ENCODE measurements at places on chromosomes 2 and 18. TPM values are rescaled to one million over a fixed set of nuclear protein-coding genes. Genes with fewer than 3 reads are reported as not detected.
A peak's percentile ranks its signal among the peaks of the same experiment; 100 is the strongest.

DNA sequence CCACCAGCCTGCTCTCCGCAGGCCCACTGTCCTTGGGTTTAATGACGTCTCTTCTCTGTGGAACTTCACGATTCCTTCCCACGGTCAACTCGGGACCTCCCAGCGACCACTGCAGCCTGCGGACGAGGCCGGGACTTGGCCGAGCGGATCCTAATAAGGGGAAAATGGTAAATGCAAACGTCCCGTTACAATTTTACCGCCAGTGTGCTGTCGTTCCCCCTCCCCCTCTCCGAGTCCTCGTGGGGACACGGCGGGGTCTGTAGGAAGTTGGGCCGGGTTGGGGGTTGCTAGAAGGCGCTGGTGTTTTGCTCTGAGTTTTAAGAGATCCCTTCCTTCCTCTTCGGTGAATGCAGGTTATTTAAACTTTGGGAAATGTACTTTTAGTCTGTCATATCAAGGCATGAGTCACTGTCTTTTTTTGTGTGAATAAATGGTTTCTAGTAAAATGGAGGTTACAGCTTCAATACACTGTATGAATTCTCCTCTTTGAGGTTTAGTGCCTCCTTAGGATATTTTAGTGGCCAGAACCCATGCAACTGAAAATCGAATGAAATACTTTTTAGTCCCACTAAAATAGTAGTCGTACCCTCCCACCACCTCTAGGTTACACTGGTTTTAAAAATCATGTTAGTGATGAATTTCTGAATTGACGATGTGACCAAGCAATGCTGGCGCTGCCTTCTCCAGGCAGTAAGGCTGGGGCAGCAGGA, 2.3 kb downstream of the HOXD11 start:
- peaks cover 34% of the 10 kb centered on the region for H3K27me3 ChIP-seq
- peaks cover 8% of the 10 kb centered on the region for H3K4me1 ChIP-seq
- no peak overlapping the region for H3K27ac ChIP-seq
- no peak for DNase-seq
- no peaks in the 10 kb centered on the region for H3K36me3 ChIP-seq
- H3K4me3 ChIP-seq, result no peak overlapping the region

DNA sequence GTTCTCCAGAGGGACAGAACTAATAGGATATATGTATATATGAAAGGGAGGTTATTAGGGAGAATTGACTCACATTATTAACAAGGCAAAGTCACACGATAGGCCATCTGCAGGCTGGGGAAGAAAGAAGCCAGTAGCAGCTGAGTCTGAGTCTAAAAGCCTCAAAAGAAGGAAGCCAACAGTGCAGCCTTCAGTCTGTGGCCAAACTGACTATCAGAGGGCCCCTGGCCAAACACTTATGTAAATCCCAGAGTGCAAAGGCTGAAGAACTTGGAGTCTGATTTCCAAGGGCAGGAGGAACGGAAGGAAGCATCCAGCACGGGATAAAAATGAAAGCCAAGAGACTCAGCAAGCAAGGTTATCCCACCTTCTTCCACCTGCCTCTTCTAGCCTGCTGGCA, 108.0 kb upstream of the LDLRAD4 start:
- DNase-seq, result no peak
- H3K4me3 ChIP-seq, result no peak overlapping the region
- no peaks in the 10 kb centered on the region for H3K4me1 ChIP-seq
- H3K27me3 ChIP-seq, result no peaks in the 10 kb centered on the region
- H3K27ac ChIP-seq, result no peak overlapping the region

DNA sequence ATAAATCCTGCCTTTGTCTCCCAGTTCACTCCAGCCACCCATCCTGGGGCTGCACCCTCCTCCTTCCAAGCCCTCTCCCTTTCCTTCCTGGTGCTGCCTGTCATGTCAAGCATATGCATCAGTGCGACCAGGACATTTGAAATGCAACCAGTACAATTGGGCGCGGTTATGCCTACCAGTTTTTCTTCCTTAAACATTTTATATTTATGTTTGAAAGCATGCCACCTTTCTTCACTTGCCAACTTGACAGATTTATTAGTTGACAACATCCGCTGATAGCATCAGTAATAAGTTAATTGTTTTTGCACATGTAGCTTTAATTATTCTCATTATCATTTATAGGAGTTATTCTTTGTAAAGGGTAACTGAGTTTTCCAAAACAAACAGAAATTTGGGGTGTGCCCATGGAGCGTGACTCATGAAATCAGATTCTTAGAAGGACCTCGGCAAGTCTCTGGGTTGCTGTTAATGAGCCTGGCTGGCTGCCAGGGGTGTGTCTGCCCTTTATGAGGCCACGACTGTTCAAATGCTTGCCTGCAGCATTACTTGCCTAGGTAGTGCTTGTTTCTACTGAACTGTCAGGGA, 32.8 kb upstream of the IL1B start:
- H3K4me1 ChIP-seq, result peaks cover 24% of the 10 kb centered on the region
- H3K4me3 ChIP-seq, result peak overlapping the region; percentile 13
- H3K27ac ChIP-seq, result peak overlapping the region; percentile 86
- no peaks in the 10 kb centered on the region for H3K27me3 ChIP-seq
- peak; percentile 98 for DNase-seq
- 0 out of 2 replicates have a peak, but pooled peaks cover 4% of the 10 kb centered on the region for H3K36me3 ChIP-seq

The UGT1A6 gene
- 2.0 TPM for total RNA-seq

GRCh38 chr2:165562233-165562632, 92.7 kb downstream of the CSRNP3 start:
- H3K27ac ChIP-seq, result no peak overlapping the region
- no peaks in the 10 kb centered on the region for H3K4me1 ChIP-seq
- H3K27me3 ChIP-seq, result no peaks in the 10 kb centered on the region
- no peak overlapping the region for H3K4me3 ChIP-seq
- H3K36me3 ChIP-seq, result no peaks in the 10 kb centered on the region
- no peak for DNase-seq

DNA sequence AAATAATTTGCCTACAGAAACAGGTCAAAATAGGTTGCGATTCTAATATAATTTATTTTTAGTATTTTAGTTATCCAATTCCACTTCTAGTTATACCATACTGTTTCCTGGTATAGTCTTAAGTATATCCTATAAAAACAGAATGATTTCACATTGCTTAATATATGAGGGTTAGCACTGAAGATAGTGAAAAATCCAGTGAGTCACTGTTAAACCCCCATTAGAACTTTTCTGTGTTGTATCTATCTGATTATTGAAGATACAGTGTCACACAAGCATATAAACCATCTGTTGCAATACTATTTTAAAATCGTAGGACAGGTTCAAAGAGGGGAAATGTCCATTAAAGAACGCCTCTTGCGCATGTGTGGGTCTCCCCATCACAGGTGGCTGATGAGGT, 110.0 kb downstream of the FEZ2 start:
- no peak overlapping the region for H3K4me3 ChIP-seq
- no peak for DNase-seq

GRCh38 chr2:219615894-219616293, 11.5 kb upstream of the SLC4A3 start:
- H3K4me3 ChIP-seq, result no peak overlapping the region
- H3K27me3 ChIP-seq, result no peaks in the 10 kb centered on the region
- no peak for DNase-seq
- 0 out of 2 replicates have a peak, but pooled peaks cover 2% of the 10 kb centered on the region for H3K36me3 ChIP-seq
- H3K27ac ChIP-seq, result no peak overlapping the region

The THSD7B gene
- total RNA-seq, result under 0.01 TPM

DNA sequence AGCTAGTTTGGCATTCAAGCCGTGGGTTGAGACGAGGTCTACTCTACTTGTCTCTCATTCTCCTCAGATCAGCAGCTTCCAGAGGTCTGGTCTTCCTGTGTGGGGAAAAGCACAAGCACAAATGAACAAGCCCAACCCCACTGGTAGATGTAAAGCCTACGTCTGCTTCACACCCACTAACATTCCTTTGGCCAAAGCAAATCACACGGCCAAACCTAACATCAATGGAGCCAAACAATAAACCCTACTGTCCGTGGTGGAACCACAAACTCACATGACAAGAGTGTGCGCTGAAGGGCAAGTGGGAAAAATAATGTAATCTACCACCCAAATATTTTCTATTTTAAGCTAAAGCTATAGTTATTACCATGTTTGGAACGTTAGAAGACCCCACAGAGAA, 179.3 kb upstream of the MGAT5 start:
- H3K27me3 ChIP-seq, result 0 out of 2 replicates have a peak, but pooled peaks cover 3% of the 10 kb centered on the region
- no peak overlapping the region for H3K4me3 ChIP-seq
- DNase-seq, result no peak
- H3K27ac ChIP-seq, result no peak overlapping the region
- H3K4me1 ChIP-seq, result peaks cover 7% of the 10 kb centered on the region

GRCh38 chr2:235675678-235676535, 182.1 kb downstream of the AGAP1 start:
- no peaks in the 10 kb centered on the region for H3K36me3 ChIP-seq
- no peaks in the 10 kb centered on the region for H3K27me3 ChIP-seq
- no peak overlapping the region for H3K4me3 ChIP-seq
- DNase-seq, result peak; percentile 42
- H3K27ac ChIP-seq, result no peak overlapping the region

The EPAS1 gene
- total RNA-seq, result 77.0 TPM

- H3K27me3 ChIP-seq, result no peaks in the 10 kb centered on the region
- H3K27ac ChIP-seq, result no peak overlapping the region
- DNase-seq, result no peak
- H3K4me1 ChIP-seq, result no peaks in the 10 kb centered on the region
Observed at GRCh38 chr2:119696005-119696404, 17.0 kb downstream of the TMEM177 start.

- no peak overlapping the region for H3K27ac ChIP-seq
- no peaks in the 10 kb centered on the region for H3K4me1 ChIP-seq
- no peak for DNase-seq
- no peaks in the 10 kb centered on the region for H3K27me3 ChIP-seq
- no peaks in the 10 kb centered on the region for H3K36me3 ChIP-seq
- no peak overlapping the region for H3K4me3 ChIP-seq
Observed at GRCh38 chr2:148546270-148546669, 98.3 kb upstream of the EPC2 start.

GRCh38 chr2:43114210-43114609, 112.2 kb downstream of the ZFP36L2 start:
- no peak overlapping the region for H3K4me3 ChIP-seq
- H3K36me3 ChIP-seq, result peaks cover 3% of the 10 kb centered on the region
- no peak overlapping the region for H3K27ac ChIP-seq
- 0 out of 2 replicates have a peak, but pooled peaks cover 6% of the 10 kb centered on the region for H3K4me1 ChIP-seq

The LDAH gene
- total RNA-seq, result not detected

DNA sequence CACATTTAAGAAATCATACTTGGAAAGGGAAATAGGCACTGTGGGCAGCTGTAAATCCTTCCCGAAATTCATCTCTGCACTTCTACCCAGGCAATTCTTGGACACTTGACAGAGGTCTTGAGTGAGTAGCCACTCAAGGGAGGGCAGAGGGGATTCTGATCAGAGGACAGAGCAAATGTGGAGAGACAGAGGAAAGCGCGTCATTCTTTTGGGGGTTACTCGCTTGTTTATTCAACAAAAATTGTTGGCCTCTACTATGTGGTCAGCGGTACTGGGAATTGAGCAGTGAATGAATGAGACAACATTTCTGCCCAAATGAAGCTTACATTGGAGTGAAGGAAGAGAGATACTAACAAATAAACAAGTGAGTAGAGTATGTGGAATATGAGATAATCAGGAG, 41.4 kb upstream of the YES1 start:
- no peak overlapping the region for H3K4me3 ChIP-seq
- no peaks in the 10 kb centered on the region for H3K27me3 ChIP-seq
- H3K27ac ChIP-seq, result no peak overlapping the region

DNA sequence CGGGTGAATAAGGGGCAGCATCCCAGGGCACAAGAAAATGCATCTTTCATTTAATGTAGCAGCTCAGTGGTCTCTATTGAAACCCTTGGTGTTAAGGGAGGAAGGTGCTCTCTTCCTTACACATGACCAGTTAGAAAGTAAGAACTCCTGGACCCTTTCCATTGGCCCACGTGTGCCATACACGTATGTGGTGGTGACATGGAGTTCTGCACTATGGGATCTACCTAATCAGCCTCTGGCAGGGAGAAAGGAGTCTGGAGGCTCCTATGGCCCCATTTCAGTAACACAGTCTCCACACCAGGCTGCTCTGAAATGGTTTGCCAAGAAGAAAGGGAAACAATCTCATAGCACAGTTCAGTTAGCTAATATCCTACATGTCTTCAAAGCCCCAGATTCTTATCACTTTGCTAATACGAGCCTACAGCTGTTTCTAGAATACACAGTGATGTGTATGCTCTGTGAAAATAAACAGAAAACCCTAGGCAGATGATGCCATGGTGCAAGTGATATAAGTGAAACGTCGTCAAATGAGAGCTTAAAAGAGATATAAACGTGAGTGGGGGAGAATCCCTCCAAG, 7.0 kb downstream of the EFEMP1 start:
- no peak for DNase-seq
- no peak overlapping the region for H3K27ac ChIP-seq
- H3K27me3 ChIP-seq, result no peaks in the 10 kb centered on the region
- H3K4me3 ChIP-seq, result no peak overlapping the region
- H3K4me1 ChIP-seq, result peaks cover 11% of the 10 kb centered on the region

The SRD5A2 gene
- 0.07 TPM for total RNA-seq

GRCh38 chr2:196406-196805, 67.4 kb downstream of the SH3YL1 start:
- H3K36me3 ChIP-seq, result no peaks in the 10 kb centered on the region
- H3K4me1 ChIP-seq, result no peaks in the 10 kb centered on the region
- H3K27ac ChIP-seq, result no peak overlapping the region
- no peak for DNase-seq

The UBXN4 gene
- total RNA-seq, result 42.0 TPM

GRCh38 chr2:70388813-70389212, 86.9 kb upstream of the FAM136A start:
- peaks cover 30% of the 10 kb centered on the region for H3K4me1 ChIP-seq
- DNase-seq, result no peak
- H3K27ac ChIP-seq, result peak overlapping the region; percentile 87

GRCh38 chr2:218745160-218745558, 34.5 kb downstream of the TTLL4 start:
- DNase-seq, result no peak
- peaks cover 54% of the 10 kb centered on the region for H3K36me3 ChIP-seq
- no peaks in the 10 kb centered on the region for H3K4me1 ChIP-seq
- no peak overlapping the region for H3K4me3 ChIP-seq
- 0 out of 2 replicates have a peak overlapping the region, but pooled peaks have one; percentile 8 for H3K27ac ChIP-seq
- H3K27me3 ChIP-seq, result no peaks in the 10 kb centered on the region

DNA sequence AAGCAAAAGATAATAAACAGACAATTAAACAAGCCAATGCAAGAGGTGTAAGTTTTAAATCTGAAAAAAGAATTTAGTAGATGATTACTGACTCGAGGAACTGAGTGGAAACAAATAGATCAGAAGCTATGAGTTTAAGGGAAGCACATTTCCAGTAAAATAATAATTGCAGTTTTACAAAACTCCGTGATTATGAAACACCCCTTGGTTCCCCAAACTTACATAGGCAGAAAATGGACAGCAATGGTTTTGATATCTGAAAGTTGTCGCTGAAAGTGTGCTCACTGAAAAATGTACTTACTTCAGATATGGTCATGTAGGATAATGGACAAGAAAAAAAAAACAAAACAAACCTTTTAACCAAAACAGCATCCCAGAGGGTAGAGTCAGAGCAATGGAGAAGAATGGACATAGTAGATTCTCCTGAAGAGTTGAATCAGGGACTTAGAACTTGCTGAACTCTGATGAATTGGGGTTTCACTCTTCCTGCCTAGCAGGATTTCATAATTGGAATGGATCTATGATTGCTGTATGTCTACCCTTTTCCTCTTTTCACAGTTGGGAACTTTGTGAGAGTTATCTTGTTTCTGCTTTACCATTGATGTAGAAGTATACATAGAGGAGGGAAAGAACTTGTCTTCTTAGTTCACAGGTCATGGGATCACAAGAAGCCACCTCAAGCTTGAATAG, 305.6 kb upstream of the ZEB2 start:
- no peaks in the 10 kb centered on the region for H3K27me3 ChIP-seq
- no peaks in the 10 kb centered on the region for H3K4me1 ChIP-seq
- no peak for DNase-seq
- H3K36me3 ChIP-seq, result no peaks in the 10 kb centered on the region
